Mesenchymal stem cell (in vitro differentiated cells and primary cell): ENCODE measurements at places on chromosomes 7 and 10.

GRCh38 chr10:90965720-90966119, 44.8 kb upstream of the ANKRD1 start:
- no peak for DNase-seq

GRCh38 chr7:104789780-104790179, 224.2 kb upstream of the KMT2E start:
- DNase-seq: no peak

DNA sequence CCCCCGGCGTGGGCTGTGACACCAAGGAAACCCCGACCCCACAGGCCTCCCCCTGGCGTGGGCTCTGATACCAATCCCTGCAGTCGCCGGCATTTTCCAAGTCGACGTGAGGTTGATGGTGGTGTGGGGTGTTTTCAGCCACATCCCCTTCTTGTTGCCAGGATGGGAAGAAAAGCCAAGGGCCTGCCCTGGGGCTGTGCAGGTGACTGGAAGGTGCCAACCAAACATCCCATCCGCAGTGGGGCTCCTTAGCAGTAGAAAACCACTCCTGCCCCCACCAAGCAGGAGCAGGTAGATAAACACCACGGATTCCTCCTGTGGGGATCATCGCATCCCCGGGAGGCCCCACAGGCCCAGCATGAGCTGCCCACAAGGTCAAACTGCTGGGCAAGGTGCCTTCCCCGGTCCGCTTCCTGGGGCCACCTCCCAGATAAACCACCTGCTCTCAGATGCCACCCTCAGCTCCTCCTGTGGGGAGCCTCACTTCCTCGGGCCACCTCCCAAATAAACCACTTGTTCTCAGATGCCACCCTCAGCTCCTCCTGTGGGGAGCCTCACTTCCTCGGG, 88.5 kb upstream of the DIP2C start:
- DNase-seq: no peak

DNA sequence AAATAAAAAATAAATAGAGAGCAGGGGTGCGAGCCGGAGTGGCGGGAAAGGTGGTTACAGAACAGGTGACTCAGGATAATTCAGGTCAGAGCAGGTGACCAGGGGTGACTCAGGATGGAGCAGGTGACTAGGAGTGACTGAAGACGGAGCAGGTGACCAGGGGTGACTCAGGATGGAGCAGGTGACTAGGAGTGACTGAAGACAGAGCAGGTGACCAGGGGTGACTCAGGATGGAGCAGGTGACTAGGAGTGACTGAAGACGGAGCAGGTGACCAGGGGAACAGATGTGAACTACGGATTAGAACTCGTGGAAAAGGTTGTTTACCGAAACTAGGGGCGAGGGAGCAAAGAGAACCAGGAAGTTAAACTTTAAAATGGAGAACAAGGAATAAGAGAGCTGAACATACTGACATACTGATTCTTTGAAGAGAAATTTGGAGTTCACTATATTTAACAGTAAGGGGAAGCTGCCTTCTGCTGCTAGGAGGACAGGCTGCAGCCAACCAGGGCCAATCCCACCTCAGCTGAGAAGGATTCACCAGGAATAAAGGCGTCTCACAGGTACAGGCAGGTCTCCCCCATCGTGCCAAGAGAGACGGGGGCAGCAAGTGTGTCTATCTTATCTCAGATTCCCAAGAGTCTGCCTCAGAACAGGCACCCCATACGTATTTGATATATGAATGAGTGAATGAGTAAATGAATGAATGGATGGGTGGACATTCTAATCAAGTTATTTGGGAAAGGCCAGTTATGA, 101.3 kb downstream of the CPXM2 start:
- no peak for DNase-seq

DNA sequence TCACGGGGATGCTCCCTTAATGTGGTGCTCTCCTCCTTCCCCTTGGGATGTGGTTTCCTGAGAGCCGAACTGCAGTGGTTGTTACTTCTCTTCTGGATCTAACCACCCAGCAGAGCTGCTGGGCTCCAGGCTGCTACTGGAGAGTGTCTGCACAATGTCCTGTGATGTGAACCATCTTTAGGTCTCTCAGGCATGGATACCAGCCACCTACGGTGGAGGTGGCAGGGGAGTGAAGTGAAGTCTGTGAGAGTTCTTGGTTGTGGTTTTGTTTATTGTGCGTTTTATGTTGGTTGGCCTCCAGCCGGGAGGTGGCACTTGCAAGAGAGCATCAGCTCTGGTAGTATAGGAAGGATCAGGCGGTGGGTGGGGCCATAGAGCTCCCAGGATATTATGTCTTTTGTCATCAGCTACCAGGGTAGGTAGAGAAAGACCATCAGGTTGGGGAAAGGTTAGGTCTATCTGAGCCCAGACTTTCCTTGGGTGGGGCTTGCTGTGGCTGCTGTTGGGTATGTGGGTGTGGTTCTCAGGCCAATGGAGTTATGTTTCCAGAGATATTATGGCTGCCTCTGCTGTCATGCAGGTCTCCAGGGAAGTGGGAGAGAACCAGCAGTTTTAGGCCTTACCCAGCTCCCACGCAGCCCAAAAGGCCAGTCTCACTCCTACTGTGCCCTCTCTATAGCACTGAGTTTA, 87.9 kb downstream of the KIF20B start:
- no peak for DNase-seq
